ENCODE measurements at places on chromosomes 7 and 10.

DNA sequence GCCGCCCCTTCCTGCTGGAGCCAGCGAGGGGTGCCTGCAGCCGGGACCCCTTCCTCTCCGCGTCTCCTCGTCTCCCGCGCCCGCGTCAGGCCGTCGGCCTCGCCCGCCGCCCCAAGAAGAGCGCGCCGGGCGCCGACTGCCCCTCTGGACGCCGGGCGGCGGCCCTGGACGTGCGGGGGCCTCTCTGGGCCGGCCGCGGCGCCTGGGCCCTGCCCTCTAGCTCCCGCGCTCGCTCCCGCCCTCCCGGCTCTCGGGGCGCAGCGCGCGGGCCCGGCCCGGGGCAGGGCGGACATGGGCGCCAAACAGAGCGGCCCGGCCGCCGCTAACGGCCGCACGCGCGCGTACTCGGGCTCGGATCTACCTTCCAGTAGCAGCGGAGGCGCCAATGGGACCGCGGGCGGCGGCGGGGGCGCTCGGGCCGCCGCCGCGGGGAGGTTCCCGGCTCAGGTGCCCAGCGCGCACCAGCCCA, 704 bp downstream of the ZNRF2 start:
- DNase-seq = no peak

DNA sequence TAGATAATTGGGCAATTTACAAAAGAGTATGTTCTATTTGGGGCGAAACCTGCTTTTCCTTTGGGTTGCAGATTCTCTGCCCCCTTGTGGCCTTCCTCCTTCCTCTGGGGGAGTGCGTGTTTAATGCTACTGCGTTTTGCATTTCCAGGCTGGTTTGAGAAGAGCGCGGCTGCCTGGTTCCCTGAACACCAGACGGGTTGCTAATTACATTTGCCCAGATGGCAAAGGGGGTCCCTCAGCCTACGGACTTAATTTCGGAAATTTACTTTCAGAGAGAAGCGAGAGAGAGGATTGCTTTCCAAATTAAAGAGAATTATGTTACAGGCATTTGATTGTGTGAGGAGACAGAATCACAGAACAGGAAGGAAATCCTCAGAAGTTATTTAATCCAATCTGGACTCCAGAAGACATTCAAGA, 91.9 kb upstream of the JAZF1 start:
- DNase-seq = no peak

DNA sequence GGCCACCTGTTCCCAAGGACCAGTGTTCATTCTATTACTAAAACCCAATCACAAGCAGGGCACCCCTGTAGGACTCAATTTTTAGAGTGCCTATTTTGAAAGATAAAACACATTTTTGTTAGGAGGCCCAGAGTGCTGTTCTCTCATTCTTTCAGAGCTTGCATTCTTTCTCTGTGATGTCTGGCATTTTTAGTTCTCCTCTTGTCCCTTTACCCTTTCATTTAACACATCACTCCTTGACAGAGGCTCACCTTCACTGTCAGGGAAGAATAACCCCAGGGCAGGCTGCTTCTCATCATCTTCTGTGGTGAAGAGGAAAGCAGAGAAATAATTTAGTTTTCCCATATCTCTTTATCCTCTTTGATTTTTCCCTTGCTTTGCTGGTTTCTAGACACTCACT, 73.9 kb downstream of the CHRM2 start:
- no peak for DNase-seq

DNA sequence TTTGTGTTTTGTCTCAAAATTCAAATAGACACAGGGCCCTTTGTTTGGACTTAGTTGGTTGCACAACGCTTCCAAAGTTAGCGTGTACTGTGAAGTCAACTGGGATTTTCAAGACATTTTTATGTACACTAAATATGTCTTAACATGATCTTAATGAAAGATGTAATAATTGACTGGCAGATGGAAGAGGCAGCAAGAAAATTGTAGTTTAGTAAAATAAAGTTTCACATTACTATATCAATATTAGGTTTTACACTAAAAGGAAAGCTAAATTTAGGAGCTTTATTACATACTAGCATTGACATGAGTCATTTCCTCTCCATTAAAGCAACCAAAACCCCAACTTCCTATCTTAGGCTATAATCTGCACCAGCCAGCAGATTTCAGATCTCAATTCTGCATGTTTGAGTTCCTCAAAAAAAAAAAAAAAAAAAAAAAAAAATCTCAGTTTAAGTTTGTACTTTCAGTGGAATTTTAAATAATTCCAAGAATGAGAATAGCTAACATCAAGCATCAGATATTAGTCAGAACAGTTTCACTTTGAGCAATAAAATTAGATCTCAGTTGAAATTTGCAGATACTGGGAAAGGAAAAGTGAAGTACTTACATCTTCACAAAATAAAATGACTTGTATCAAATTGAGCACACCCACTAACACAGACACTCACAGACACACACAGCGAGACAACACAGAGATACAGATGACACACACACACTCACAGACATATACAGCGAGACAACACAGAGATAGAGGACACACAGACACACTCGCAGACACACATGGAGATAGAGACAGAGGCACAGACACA, 346.6 kb upstream of the KLF6 start:
- no peak for DNase-seq

DNA sequence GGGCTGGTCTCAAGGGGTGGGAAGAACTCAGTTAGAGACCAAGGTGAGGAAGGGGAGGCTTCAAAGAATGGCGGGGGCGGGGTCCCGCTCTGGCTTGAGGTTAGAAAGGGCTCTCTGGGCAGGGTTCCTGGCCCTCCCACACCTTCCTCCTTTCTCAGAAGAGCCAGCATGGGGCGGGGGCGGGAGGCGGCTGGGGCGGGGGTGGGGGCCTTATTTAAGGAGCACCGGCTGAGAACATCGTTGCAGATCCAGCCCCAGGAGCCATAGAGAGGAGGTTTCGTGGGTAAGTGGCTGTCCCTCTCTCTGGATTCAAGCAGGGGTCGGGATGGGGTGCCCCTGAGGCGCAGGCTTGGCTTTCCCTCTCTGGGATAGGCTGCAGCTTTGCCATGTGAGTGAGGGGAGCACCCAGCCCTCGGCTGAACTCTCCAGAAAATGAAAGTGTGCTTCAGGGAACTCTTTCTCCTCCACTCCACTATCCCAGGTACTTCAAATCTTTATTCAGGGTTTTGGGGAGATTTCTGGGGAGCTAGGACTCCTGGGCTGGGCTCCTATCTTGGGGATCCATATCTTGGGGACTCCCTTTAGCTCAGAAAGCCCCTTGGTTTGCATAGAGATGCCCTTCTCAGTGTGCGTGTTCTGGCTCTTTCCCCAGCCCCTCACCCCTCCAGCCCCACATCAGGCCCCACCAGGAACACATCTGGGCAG, 3.3 kb upstream of the CUEDC2 start:
- peak; percentile 71 for DNase-seq
